Bronchial smooth muscle cell (primary cell): ENCODE measurements at places on chromosomes 11 and 22. TPM values are rescaled to one million over a fixed set of nuclear protein-coding genes. Genes with fewer than 3 reads are reported as not detected.

The FAM227A gene
- 1.1 and 2.5 TPM in 2 replicates for total RNA-seq

The C11orf21 gene
- under 0.01 TPM in 1 of 2 replicates, not detected in the other for total RNA-seq

The OLFML1 gene
- total RNA-seq = 7.1 and 16.4 TPM in 2 replicates

The SLC22A6 gene
- total RNA-seq = not detected in 2 replicates

The VWCE gene
- 3.6 and 14.9 TPM in 2 replicates for total RNA-seq

The RBMXL2 gene
- total RNA-seq = not detected in 2 replicates

The POTEH gene
- not detected in 2 replicates for total RNA-seq

The MN1 gene
- total RNA-seq = 4.6 and 9.3 TPM in 2 replicates

The SLC22A8 gene
- total RNA-seq = under 0.01 TPM in 1 of 2 replicates, not detected in the other

The FGF19 gene
- not detected in 2 replicates for total RNA-seq

The BARX2 gene
- not detected in 2 replicates for total RNA-seq

The MPZL2 gene
- under 0.01 and 0.17 TPM in 2 replicates for total RNA-seq

The LSP1 gene
- total RNA-seq = 6.0 and 75.5 TPM in 2 replicates

The BAIAP2L2 gene
- 0.69 and 1.1 TPM in 2 replicates for total RNA-seq

The LBHD1 gene
- total RNA-seq = 2.7 TPM in 2 replicates

The E2F8 gene
- under 0.01 TPM in 1 of 2 replicates, not detected in the other for total RNA-seq

The MOB2 gene
- total RNA-seq = 28.1 and 43.8 TPM in 2 replicates

The TMEM45B gene
- total RNA-seq = 0.60 TPM in 1 of 2 replicates, not detected in the other

The FGF3 gene
- not detected in 2 replicates for total RNA-seq

The SIAE gene
- 11.0 and 23.6 TPM in 2 replicates for total RNA-seq

The C22orf23 gene
- total RNA-seq = 0.09 and 0.32 TPM in 2 replicates

The MGAT3 gene
- total RNA-seq = under 0.01 TPM in 1 of 2 replicates, not detected in the other

The HDAC10 gene
- total RNA-seq = 25.7 and 37.8 TPM in 2 replicates

The LGALS1 gene
- 17,095 and 18,883 TPM in 2 replicates for total RNA-seq

The NRIP3 gene
- total RNA-seq = 3.0 and 15.9 TPM in 2 replicates

The MPPED1 gene
- total RNA-seq = not detected in 2 replicates

The MYOD1 gene
- total RNA-seq = not detected in 2 replicates
